ENCODE measurements at places on chromosomes 5 and 9. TPM values are rescaled to one million over a fixed set of nuclear protein-coding genes. Genes with fewer than 3 reads are reported as not detected.
A peak's percentile ranks its signal among the peaks of the same experiment; 100 is the strongest.

ANXA1 gene
- 1,417 TPM for total RNA-seq

DNA sequence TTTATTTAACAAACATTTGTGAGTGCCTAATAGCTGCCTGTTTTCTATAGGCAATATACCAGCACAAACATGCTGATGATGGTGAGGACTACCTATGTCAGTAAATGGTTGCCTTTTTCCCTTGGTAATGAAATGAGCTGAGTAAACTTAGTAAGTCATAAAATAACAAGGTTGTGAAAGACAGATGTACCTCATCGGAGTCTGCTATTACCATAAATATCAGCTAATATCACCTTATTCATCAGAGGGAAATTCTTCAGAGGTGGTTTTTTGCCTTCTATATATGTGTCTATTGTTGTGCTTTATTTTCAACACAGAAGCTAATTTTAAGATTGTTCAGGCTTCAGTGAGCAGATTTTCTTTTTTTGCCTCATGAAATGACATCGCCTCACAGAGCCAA lies 1040.5 kb downstream of the DTWD2 start:
- DNase-seq, result no peak

ARRDC3 gene
- total RNA-seq, result 149 TPM

PCDHGA6 gene
- total RNA-seq, result 7.2 TPM

DNA sequence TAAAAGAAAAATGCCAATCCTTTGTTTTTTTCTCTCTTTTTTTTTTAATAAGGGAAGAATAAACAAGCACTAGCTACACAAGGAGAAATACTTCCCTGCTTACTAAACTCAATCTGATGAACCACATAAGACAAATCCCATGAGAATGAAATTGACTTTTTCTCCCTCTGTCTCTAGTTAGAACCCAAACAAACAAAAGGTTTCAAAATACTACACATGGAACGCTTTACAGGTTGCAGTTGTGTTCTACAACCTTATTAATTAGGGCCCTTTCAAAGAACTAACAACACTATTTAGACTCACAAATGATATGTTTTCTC lies 124.5 kb downstream of the PDE4D start:
- no peak for DNase-seq

C5 gene
- 8.2 TPM for total RNA-seq

MBLAC2 gene
- total RNA-seq, result 9.4 TPM

POU5F2 gene
- total RNA-seq, result 6.5 TPM

- DNase-seq, result no peak
Measured at GRCh38 chr5:181171782-181172181, 24.4 kb downstream of the OR2V2 start.

- no peak for DNase-seq
Measured at GRCh38 chr5:55820488-55820887, 30.7 kb upstream of the IL31RA start.

GRCh38 chr9:107715740-107716139 lies 226.2 kb upstream of the KLF4 start:
- DNase-seq, result no peak

GRCh38 chr9:121310571-121310970 lies 42.6 kb downstream of the GSN start:
- DNase-seq, result no peak

- peak; percentile 34 for DNase-seq
Measured at GRCh38 chr5:67643536-67643935, 446.9 kb upstream of the CD180 start.

TMEM215 gene
- total RNA-seq, result 3.1 TPM

Measured in umbilical cord (tissue), 2 donors.